Hematopoietic multipotent progenitor cell treated with erythropoietin and hydrocortisone succinate and interleukin-3 and kit ligand, for 4 days (in vitro differentiated cells): ENCODE measurements at places on chromosomes 13 and 19.

DNA sequence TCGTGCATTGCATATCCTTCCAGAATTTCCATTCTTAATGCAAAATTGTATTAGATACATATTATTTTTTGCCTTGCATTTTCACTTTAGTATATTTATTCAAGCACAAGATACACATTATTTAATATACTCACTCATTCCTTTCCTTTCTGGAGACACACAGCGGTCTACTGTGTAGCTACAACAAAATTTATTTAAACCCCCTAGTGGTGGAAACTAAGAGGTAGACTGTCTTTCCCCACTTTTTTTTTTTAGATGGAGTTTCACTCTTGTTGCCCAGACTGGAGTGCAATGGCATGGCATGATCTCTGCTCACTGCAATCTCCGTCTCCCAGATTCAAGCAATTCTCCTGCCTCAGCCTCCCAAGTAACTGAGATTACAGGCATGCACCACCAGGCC is 2040.3 kb upstream of the PCDH20 start:
- DNase-seq, result peak; percentile 9

GRCh38 chr13:21095311-21095710 is 33.9 kb upstream of the LATS2 start:
- DNase-seq, result peak; percentile 25

DNA sequence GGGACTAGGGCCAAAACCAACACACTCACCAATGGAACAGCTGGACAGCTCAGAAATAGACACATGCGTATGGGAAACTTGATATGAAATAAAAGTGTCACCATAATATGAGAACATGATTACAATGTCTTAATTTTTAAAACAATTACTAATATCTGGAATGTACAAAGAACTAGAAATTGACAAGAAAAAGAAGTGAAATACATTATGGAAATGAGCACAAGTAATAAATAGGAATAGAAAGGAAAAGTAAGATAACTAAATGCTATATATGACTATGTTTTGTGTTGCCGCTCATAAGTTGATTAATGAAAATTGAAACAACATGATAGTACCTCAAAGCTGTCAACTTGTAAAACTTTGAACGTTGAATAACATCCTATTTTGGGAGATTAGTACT is 801.1 kb downstream of the SLITRK5 start:
- DNase-seq, result no peak

GRCh38 chr13:102658660-102659059 is 36.2 kb downstream of the METTL21C start:
- no peak for DNase-seq

DNA sequence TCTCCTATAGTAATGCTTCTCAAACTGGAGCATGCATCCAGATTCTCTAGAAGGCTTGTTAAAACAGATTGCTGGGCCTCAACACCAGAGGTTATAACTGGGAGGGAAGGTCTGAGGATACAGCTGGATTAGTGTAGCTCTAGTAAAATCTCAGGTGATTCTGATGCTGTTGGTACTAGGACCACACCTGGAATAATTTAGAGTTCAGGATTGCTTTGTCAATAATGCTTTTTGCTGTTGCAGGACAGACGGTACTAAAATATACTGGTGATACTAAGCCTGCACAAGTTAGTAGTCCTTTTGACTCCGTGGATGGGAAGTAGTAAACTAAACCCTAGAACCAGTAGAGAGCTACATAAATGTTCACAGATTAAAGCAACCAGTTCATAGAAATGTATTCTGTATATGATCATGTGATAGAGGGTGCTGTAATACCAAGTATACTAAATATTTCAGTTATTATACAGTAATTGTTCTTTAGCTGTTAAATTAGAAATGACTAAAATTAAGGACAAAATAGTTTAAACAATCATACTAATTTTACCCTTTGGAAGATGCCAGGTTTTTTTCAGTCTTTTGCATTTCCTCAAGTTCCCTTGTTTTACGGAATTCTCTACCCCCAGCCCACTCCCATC is 258.2 kb upstream of the STARD13 start:
- DNase-seq, result peak; percentile 21

DNA sequence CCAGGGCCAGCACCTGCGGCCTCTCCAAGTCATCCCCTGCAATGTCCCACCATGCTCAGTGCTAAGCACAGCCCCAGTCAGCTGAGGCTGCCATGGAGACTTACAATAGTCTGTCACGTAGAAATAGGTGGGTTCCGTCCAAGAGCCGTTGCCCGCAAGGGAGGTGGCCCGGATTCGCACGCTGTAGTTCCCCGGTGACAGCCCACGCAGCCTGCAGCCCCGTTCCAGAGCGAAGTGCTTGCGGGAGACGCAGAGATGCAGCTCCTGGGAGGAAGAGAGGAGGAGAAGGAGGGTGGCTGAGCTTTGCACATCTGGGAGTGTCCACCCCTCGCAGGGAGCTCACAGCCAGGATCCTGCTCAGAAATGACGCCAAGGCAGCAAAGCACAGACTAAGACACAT is 62.6 kb downstream of the ZNF557 start:
- DNase-seq, result no peak

GRCh38 chr19:38265921-38266429 is 1.6 kb downstream of the SPINT2 start:
- DNase-seq, result no peak

DNA sequence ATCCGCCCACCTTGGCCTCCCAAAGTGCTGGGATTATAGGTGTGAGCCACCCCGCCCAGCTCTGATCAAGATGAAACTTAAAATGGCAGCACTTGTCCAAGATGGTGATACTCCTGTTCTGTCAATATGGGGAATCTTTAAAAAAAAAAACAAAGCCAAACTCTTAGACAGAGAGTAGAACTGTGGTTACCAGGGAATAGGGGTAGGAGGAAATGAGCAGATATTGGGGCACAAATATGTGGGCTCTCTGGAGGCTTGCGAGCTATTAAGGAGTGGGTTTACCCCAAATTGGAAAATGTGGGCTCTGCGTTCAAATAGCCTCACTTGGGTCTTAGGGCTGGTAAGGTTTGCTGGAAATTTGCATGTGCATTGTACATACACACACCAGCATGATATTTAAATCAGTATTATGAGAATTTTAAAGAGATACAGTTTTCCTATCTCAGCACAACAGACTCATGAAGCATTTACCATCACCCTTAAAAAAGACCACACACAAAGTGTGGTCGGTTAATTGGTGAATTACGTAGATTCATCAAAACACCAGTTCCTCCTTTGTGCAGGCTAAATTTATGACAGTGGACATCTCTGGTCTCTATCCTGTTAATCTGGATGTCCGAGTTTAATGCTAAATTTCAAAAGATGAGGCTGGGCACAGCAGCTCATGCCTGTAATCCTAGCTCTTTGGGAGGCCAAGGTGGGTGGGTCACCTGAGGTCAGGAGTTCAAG is 11.3 kb downstream of the CD70 start:
- no peak for DNase-seq

DNA sequence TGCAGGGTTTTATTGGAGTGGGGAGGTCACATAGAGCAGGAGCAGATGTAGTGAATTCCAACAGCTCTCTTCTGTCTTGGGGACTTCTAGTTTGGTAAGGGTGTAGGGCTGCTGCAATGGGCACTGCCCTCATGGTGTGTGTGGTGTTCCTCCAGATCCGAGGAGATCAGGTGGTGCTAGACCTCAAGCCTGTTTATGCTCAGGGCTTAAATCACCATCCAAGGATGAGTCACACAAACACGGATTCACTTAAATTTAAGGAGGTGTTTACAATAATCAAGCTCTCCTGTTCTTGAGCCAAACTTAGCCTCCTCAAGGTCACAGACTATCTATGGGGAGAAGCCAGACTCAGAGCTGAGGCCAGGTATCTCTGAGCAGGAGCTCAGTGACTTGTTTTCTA is 23.0 kb downstream of the HS6ST3 start:
- no peak for DNase-seq

GRCh38 chr13:95049772-95050171 is 251.5 kb downstream of the ABCC4 start:
- DNase-seq, result no peak

DNA sequence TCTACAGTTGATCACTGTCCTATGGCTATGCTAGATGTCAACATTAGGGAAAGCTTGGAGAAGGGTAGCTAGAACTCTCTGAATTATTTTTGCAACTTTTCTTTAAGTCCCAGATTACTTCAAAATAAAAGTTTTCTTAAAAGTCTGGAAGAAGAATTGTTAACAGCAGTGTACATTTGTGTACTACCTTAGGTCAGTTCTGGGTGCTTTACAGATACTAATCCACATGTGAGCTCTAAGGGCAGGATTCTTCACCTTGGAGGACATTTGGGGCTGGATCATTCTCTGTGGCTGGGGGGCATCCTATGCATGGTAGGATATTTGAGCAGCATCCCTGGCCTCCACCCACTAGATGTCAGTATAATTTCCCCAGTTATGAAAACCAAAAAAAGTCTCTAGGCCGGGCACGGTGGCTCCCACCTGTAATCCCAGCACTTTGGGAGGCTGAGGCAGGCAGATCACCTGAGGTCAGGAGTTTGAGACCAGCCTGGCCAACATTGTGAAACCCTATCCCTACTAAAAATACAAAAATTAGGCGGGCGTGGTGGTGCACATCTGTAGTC is 2.8 kb downstream of the BRME1 start:
- peak; percentile 73 for DNase-seq

GRCh38 chr19:13537454-13537853 is 31.2 kb upstream of the CACNA1A start:
- peak; percentile 49 for DNase-seq

DNA sequence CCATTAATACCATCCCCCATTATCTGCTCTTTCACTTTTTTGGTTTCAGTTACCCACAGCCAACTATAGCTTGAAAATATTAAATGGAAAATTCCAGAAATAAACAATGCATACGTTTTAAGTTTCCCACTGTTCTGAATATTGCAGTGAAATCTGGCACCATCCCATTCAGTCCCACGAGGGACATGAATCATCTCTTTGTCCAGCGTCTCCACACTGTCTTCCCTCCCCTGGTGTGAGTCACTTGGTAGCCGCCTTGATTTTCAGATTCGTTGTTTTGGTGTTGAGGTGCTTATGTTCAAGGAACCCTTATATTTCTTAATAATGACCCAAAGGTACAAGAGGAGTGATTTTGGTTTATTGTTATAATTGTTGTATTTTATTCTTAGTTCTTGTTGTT is 246.1 kb downstream of the DCT start:
- DNase-seq, result no peak

GRCh38 chr13:77831866-77832265 is 86.8 kb downstream of the EDNRB start:
- peak; percentile 12 for DNase-seq

DNA sequence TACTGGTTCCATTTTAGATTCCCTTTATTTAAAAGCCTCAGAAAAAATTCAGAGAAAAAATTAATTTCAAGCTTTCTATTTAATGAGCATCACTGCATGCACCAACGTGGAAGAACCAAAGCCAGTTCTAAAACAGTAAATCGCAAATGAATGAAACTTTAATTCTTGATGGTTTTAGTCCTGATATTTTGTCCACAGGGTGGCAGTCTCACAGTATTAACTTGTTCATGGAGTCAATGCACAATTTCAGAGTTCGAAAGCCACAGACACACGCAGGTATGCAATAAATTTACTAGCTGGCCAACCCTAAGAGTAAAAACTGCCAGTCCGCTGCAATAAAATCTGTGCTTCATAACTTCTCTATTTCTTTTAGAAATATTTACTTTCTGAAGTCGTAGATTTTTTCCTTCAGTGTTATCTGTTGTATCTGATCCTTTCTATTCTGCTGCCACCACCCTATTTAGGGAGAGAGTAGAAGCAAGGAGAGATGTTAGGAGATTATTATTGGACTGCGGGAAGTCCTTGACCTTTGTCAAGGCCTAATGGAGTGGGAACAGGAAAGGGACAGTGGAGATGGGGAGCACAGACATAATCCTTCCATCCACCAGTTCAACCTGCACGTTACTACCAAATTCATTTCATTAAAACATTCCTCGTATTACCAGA is 7.0 kb upstream of the WBP4 start:
- peak; percentile 86 for DNase-seq

GRCh38 chr13:37416291-37417059 is 182.1 kb downstream of the POSTN start:
- no peak for DNase-seq

DNA sequence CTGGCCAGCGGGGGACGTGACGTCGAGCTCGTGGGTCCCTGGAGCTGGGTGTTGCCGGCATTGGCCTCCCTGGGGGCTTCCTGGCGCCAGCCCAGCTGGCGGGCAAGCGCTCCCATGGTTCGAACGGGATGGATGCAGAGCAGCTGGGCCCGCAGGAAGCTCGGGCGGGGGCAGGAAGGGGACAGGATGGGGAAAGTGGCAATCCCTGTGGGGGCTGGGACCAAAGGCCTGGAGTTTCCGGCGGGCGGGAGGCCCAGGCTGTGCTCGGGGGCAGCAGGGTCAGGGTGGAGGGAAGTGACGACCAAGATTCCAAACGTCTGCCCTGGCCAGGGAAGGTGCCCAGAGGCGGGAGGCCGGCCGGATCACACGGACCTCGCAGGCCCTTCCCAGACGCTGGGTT is 19.3 kb downstream of the PALM start:
- DNase-seq, result no peak

- DNase-seq, result peak; percentile 49
Observed at GRCh38 chr19:49347835-49348234, 12.6 kb downstream of the CD37 start.

- DNase-seq, result no peak
Observed at GRCh38 chr19:38378866-38379265, 4.5 kb downstream of the PSMD8 start.

GRCh38 chr13:32845952-32846950 is 170.0 kb upstream of the KL start:
- DNase-seq, result no peak

- DNase-seq, result no peak
Observed at GRCh38 chr19:49807904-49808675, 5.0 kb downstream of the FUZ start.

DNA sequence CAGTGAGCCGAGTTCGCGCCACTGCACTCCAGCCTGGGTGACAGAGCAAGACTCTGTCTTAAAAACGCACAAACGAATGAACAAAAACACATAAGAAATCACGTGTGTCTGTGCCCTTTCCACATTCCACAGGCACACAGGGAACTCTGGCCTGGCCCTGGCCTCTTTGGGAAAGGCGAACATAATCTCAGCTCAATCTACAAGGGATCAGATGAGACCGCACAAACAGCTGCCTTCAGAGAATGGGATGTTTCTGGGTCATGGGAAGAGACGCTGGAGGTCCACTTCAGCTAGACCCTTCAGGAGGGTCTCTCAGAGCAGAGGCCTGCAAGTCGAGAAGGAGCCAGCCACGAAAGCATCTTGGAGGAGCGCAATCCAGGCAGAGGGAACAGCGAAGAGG is 6.3 kb upstream of the CRTC1 start:
- no peak for DNase-seq

GRCh38 chr13:80547885-80548825 is 207.2 kb upstream of the SPRY2 start:
- peak; percentile 14 for DNase-seq

- peak; percentile 18 for DNase-seq
Observed at GRCh38 chr19:49020931-49021895, 2.9 kb downstream of the CGB3 start.

DNA sequence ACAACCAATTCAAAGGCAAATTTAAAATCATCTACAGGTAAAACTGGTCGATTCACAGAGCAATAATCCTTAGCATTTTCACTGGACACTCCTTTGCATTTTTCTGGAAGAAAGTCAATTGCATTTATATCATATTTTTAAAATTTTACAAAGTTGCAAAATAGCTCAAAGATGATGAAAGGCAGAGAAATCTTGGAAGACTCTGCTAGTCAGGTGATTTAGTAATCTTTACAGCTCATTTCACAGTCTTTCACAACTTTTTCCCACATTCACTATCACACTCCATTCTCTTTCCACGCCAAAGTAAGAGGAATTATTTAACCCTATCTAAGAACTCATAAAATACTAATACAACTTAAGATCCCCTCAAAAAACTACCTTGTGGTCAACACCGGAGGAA is 1063.8 kb downstream of the EFNB2 start:
- no peak for DNase-seq
